Activated CD8-positive, alpha-beta memory T cell treated with anti-CD3 and anti-CD28 coated beads for 1 hour (primary cell): ENCODE measurements at places on chromosomes 2 and 18.

DNA sequence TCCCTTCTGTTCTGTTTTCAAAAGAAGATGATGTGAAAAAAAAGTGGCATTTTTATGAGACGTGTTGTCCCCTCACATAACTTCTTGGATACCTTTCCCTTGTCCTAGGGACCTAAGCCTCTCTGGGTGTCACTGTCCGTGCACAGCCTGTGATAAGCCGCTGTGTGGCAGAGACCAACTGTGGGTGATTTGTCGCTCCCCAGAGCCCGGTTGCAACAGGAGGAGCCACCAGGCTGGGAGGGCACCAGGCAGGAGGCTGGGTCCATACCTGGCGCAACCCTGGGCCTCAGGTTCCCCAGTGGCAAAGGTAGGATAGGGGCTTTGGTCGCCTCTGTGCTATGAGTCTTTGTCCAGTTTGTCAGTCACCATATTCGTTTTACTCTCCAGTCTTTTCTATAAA is 82.1 kb downstream of the AGAP1 start:
- DNase-seq: no peak

GRCh38 chr2:157497638-157498314 is 53.9 kb upstream of the CYTIP start:
- DNase-seq: no peak

GRCh38 chr2:219459460-219460311 is 25.0 kb downstream of the SPEG start:
- DNase-seq: peak; percentile 17

- no peak for DNase-seq
These were observed 34.9 kb downstream of the NAB1 start for GRCh38 chr2:190683802-190684201.

- DNase-seq: no peak
These were observed 11.4 kb upstream of the CNDP1 start for GRCh38 chr18:74522635-74523548.

DNA sequence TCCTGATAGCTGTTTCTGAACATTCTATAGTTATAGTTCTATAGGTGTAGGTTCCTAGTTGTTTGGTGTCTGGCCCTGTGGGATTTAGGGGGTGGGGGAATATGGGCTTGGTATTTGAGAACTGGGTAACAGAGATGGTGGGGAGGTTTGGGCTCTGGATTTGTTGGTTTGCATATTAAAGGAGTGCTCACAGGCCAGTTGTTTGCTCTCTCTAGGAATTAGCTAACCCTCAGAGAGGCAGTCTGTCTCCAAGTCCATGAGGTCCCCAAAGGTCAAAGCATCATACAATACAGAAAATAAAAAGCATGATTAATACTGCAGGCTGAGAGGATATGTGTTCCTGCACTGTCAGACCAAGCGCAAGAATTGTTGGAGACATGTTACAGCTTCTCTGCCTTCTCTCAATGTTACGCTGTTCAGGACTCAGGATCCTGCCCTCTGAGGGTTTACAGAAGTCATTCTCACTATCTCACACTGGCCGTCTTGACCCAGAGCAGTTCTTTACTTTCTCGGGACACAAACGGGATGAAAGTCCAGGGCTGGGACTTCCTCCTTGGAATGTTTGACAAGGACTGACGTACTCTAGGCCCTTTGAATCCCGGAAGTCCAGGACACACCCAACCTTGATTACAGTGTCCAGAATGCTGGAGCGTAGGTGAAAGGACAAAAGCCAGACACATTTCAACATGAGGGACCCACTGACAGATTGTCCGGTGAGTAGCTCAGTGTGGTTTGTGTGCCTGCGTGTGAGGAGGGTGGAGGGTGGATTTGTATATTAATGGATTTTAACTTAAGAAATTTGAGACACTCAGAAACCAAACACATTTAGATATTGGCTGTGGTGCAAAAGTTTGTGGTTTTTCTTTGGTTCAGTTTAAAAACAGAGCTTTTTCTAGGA is at the start of gene NOSTRIN:
NOSTRIN (plus strand) TSS at position 677 of the 898 bp plus-strand sequence; CDS start at position 687, 10 bp downstream.
- DNase-seq: no peak

DNA sequence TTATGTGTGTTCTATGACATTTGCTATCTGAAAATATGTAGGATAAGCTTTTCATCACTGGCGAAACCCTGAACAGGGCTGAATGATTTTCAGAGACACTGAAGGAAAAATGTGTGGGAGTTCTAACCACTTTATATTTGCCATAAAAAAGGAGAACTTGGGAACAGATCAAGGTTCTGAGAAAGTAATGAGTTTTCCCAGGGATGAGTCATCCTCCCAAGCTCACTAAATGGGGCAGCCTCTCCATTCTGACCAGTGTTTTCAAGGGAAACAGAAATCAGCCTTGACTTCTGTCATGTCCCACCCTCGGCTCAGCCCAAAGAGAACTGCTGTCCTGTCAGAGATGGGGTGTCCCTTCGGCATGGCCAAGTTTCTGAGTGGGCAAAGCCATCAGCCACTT is 2109.8 kb upstream of the CELF4 start:
- DNase-seq: no peak

GRCh38 chr18:67243799-67244587 is 272.5 kb downstream of the DSEL start:
- no peak for DNase-seq

GRCh38 chr2:155099784-155100183 is 401.3 kb downstream of the KCNJ3 start:
- no peak for DNase-seq

DNA sequence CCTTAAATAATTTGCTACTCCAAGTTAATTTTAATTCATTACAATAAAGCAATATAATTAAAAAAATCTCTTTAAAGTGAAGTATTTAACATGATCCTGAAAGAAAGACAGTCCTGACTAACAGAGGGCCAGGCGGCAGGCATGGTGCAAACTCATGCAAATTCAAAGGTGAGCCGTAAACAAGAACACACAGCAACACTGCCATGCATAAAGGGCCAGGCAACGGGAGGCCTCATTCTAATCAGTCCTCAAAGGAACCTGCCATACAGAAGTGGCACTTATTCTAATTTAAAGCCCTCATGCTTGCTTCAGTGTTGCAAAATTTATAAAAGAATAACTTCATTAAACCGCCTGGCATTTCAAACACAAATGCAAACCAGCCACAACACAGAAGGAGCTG is 277.0 kb downstream of the ZNF521 start:
- no peak for DNase-seq

- DNase-seq: no peak
These were observed 12.5 kb upstream of the SLC38A11 start for GRCh38 chr2:164967781-164968228.

GRCh38 chr2:100208141-100208770 is 65.9 kb upstream of the AFF3 start:
- no peak for DNase-seq

DNA sequence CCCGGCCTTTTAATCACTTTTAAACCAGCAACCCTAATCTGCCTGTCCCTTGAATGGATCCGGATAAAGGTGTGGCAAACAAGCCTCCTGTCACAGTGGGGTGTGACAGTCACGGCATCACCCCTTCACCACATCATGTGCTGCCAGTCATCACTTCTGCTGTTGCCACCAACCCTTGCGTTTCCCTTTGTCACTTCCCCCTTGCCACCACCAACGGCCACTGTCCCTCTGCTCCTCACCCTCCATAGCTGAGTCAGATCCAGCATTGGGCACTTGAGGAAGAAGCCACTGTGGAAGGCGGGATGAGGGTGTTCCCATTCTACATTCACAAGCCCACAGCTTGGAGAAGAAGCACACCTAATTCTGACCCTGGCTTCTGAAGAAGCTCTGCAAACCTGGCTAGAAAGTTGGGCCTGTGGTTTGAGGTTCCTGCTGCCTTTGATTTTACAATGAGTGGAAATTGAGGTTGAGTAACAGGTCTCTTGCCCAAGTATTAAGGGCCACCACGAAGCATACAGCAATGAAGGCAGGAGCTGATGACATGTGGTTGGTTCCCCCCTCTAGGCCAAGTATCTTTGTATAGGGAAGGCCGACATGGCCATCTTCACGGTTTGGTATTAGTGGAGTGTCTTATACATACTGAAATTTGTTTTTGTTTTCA is 22.9 kb upstream of the DARS1 start:
- DNase-seq: peak; percentile 46
